ENCODE measurements at places on chromosomes 12 and 14.

- no peak for DNase-seq
These were observed 31.4 kb downstream of the NUBPL start for GRCh38 chr14:31592631-31593030.

DNA sequence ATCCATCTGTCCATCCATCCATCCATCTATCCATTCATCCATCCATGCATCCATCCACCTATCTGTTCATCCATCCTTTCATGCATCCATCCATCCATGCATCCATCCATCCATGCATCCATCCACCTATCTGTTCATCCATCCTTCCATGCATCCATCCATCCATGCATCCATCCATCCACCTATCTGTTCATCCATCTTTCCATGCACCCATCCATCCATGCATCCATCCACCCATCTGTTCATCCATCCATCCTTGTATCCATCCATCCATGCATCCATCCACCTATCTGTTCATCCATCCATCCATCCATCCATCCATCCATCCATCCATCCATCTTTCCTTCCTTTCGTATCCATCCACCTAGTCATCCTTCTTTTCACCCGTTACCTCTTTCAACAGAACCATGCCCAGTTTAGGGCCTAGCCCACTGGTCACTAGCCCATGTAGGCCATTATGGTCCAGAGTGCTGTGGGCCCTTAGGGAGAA lies 66.3 kb downstream of the KIF26A start:
- DNase-seq: no peak

- DNase-seq: no peak
These were observed 1.5 kb upstream of the BEGAIN start for GRCh38 chr14:100588671-100589070.

- no peak for DNase-seq
These were observed 87.3 kb upstream of the LRIG3 start for GRCh38 chr12:59007620-59008019.

DNA sequence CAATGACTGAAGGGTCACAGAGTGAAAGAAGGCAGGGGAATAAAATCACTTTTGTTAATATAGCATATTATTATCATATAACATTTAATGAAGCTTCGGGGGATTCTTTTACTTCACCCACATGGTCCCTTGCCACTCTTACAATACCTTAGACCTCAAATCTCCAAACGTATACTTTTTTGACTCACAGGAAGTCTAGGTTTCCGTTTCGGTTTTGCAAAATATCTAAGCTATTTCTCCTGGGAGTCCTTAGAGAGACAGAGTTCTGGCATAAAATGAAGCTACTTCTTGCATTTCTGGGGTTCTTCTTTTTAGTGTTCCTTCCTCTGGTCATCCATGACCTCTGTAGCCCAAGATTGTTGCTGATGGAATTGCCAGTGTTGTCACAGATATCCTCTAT lies 590.5 kb upstream of the ATP2B1 start:
- no peak for DNase-seq

All from T47D (cell line).